ENCODE measurements at places on chromosomes 13 and 19.

- DNase-seq: no peak
These were observed 12.4 kb downstream of the MTRF1 start for GRCh38 chr13:41250993-41251392.

- no peak for DNase-seq
These were observed 554.5 kb downstream of the PCDH9 start for GRCh38 chr13:66675620-66676019.

GRCh38 chr13:110108348-110109139 lies 198.4 kb downstream of the COL4A1 start:
- peak; percentile 45 for DNase-seq

GRCh38 chr13:46348961-46349360 lies 38.1 kb downstream of the RUBCNL start:
- DNase-seq: no peak

DNA sequence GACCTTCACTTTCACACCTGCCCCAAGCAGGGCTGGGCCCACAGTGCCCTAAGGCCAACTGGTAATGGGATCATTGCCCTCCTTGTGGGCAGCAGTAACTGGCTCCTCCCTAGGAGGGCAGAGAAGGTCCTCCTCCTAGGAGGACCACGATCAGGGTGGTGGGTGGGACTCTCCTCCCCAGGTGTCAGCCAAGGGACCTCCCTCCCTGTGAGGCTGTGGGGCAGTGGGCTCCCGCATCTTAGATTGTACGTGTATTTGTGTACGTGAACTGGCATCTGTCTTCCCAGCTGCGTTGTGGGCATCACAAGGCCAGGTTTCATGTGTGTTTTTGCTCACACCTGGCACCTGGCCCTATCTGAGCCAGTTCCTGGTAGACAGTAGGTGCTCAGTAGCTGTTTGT lies 111.8 kb downstream of the SOX1 start:
- DNase-seq: no peak

DNA sequence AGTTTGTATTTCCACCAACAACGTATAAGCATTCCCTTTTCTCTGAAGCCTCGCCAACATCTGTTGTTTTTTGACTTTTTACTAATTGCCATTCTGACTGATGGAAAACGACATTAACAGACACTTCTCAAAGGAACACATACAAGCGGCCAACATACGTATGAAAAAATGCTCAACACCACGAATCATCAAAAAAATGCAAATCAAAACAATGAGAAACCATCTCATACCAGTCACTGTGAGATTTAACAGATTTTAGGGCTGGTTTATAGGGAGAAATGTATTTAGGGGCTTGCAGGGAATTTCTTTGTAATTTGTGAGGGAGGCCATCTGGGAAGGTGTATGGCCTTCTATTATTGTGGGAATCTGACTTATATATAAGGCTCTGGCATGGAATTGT lies 2.8 kb upstream of the DZIP1 start:
- DNase-seq: no peak

DNA sequence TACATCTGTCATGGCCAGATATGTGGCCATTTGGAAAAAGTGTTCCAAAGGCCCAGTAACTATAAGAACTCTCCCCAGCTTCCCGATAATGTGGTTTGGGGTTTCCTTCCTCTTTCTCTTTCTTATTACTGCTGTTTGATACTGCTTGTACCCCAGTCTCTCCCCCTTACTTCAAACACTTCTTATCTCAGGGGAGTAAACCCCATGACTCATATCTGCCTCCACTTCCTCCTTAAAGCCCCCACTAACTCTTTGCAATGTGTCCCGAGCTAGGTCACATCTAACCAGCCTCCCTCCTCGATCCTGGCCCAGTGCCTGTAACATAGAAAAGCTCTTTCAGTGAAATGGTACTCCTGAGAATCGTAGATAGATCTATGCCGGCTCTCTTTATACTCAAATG lies 82.4 kb upstream of the STARD13 start:
- no peak for DNase-seq

DNA sequence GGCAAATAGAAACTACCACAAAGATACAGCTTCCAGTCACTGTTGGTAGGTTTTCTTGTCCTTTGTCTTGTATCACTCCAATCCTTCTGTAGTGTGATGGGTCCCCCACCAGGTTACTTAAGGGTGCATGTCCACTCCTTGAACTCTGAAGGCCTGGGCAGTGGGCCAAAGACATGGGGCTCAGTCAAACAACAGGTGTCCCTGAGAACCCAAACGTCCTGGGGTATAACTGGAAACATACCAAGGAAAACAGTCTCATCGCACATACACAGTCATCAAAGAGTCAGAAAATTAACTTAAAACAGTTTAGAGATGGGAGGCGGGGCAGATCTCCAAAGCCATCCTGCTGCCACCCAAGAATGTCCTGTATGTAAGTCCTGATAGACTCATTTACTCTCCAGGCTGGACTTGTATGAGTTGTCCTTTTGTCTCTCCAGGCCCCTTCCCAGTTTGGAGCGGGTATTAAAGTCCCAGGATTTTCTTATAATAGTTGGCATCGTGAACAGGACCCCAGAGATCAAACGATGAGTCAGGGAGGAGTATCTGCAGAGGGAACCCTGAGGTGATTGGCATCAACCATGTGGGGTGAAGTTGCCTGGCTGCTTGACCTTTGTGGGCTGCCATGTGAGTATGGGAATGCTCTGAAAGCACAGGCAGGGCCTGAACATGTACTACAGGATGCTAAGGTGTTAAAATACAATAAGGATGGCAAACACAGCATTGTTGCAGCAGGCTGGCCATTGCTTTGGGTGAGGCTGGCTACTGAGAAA lies 613.2 kb upstream of the KLF12 start:
- DNase-seq: no peak

DNA sequence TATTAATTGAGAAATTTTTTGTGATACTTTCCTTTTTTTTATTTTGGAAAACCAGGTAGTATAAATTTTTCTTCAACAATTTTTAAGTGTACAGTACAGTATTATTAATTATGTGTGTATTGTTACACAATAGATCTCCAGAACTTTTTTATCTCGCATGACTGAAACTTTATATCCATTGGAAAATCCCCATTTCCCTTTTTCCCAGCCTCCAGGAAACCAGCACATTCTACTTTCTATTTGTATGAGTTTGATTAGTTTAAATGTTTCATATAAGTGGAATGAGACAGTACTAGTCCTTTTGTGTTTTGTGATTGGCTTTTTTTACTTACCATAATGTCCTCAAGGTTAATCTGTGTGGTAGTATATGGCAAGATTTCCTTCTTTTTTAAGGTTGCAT lies 399.5 kb upstream of the ARGLU1 start:
- DNase-seq: no peak

GRCh38 chr13:82976499-82976898 lies 905.8 kb downstream of the SLITRK1 start:
- no peak for DNase-seq

GRCh38 chr13:33665626-33666175 lies 152.2 kb upstream of the RFC3 start:
- no peak for DNase-seq

GRCh38 chr19:15223649-15224361 lies 8.4 kb downstream of the EPHX3 start:
- DNase-seq: no peak

DNA sequence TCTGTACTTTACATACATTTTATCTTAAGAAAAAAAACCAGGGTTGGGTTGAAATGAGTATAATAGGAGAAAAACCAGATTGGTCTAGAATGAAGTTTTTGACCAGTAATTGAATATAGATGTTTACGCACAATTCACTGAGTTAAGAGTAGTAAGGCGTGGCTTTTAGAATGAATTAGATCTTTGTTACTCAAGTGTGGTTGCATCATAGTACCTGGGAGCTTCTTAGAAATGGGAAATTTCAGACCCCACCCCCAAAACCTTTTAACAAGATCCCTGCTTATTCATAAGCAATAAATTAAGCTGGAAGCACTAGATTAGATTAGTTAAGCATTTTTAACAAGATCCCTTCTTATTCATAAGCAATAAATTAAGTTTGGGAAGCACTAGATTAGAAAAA lies 28.7 kb upstream of the LMO7 start:
- no peak for DNase-seq

DNA sequence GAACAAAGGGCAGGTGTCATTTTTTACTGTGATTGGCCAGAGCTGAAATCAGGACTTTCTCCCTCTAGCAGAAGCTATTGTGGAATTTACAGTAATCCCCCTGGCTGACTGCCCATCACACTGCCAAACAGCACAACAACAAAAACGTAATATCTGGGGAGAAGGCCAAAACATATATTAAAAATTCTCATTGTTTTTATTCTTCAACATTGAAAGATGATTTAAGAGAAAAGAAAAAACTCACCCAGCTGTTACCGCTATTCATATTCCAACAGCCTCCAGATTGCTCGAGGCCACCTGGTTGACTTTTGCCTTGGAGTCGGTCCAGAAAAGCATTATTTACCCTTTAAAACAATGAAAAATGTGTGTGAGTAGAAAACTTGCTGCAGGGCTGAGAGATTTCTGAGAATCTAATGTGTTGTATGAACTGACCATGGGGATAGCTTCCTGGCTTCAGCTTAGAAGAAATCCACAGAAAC lies 97.2 kb downstream of the EPSTI1 start:
- no peak for DNase-seq

DNA sequence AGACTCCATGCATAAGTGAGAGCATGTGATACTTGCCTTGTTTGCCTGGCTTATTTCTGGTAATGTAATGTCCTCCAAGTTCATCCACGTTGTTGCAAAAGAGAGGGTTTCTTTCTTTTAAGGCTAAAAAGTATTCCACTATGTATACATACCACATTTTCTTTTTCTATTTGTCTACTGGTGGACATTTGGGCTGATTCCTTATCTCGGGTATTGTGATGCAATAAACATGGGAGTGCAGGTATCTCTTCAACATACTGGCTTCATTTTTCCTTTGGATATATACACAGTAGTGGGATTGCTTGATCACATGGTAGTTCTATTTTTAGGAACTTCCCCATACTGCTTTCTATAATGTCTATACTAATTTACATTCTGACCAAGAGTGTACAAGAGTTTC lies 49.6 kb upstream of the EBPL start:
- no peak for DNase-seq

DNA sequence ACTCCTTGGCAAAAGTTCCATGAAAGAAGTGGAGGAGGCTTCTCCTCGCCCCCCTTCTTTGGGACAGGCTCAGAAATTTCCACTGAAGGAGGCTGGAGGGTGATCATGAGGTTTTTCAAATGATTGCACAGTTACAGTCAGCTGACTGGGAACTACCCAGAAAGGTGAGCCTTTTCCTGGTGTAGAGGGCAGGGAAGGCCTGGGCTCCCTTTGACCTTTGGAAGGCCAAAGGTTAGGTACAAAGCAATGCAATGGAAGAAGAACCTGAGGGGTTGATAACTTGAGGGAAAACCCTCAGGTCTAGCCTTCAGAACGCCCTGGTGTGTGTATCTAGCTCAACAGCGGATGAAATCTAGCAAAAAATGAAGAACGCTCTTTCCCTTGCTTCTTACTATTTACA lies 50.1 kb upstream of the SLC15A1 start:
- no peak for DNase-seq
